ENCODE measurements at places on chromosomes 3 and 15.

DNA sequence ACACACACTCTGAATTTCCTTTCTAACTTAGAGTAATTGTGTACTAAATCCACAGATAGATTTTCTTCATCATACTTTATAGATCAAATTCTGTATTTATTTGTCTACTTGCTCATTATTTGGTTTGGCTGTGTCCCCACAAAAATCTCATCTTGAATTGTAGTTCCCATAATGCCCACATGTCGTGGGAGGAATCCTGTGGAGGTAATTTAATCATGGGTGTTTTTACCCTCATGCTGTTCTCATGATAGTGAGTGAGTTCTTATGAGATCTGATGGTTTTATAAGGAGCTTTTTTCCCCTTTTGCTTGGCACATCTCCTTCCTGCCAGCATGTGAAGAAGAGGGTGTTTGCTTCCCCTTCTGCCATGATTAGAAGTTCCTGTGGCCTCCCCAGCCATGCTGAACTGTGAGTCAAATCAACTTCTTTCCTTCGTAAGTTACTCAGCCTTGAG lies 198.3 kb upstream of the TGFBR2 start:
- no peak for DNase-seq

DNA sequence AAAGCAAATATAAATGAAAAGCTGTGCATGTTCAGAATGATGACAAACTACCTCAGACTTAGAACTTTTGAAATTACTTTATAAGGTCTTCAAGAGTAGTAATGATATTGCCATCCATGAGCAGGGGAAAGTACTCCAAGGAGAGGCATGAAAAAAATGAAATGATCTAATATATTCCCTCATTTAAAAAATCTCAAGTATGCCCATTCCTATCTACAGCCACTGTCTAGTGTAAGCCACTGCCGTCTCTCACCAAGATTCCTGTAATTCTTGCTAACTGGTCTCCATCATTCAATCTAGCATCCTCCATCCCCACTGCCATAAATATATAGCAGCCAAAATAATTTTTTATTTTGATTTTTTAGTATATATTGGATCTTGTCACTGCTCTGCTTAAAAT lies 258.8 kb downstream of the PLOD2 start:
- DNase-seq, result no peak

- DNase-seq, result no peak
These were observed 191.1 kb downstream of the TIGIT start for GRCh38 chr3:114484919-114485318.

DNA sequence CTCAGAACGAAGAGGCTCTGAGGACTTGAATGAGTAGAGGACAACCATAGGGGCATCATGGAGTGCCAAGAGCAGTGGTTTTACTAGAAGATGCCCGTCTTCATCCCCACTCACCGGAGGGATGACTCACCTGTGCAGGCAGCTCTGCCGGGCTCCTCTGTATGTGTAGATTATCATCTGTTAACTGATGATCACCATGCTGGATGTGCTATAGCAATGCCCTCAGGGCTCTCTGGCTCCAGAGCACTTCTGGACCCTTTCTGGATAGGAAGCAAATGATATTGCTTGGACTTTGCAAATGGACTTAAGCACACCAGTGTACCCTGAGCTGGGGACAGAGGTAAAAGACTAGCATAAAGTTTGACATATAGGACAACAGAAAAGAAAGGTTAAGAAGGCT lies 10.2 kb upstream of the TGFBR2 start:
- DNase-seq, result no peak

DNA sequence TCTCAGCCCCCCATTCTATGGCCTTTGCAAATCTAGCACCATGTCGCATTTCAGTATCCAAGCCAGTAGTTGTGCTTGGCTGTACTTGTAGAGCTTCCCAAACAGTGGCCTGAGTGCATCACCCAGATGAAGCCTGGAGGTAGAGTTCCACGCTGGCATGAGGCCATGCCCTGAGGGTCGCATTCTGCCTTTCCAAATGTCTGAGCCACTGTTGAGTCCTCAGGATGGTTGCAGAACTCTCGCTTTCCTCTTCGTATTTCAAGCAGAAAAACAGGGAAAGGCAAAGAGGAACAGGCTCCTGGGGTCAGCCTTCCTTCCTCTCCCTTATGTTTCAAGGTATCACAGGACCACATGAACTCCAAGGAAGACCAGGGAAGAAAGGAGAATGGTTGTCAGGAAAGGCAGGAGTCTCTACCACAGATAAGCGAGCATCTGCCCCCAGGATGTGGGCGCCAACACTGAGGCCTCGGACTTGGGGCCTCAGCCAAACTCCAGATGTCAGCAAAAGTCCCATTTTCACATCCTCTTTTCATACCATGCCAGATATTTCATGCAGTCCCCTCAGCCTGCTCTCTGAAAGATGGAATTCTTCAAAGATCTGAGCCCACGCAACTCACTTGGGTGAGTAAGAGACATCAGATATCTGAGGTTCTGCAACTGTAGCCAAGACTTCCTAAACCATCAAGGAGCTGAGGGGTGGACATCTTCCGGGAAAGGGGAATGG lies 19.4 kb upstream of the PRR20G start:
- no peak for DNase-seq

DNA sequence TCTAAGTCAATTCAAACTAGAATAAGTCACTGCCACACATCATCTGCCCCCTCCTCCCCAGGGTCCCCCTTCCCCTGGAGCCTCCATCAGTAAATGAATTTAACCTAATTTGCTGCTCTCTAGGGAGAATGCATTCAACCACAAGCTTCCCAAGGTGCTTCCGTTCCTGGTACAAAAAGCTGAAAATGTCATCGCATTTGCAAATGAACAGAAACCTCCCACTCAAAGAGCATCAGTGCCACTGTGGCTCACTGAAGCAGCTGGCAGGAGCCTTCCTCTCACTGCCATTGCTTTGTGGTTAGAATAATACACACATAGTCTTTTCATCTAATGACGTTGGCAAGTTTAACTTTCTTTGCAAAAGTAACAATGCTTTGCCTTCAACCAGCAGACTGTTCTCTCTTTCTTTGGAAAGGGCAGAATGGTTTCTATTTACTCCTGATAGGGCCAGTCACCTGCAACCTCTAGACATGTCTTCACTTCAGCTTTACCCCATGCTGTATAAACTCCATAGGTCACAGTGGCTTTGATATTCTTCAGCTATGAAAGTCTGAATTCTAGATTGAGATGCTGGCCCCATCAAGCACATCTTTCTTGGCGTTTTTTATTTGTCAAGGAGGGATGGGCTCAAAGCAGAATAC lies 238.1 kb downstream of the CPNE4 start:
- no peak for DNase-seq
